Stimulated activated naive CD8-positive, alpha-beta T cell treated with anti-CD3 and anti-CD28 coated beads, Interleukin-15, amount 100 ng/mL, for 72 hours (primary cell): ENCODE measurements at places on chromosomes 13 and 19.
A peak's percentile ranks its signal among the peaks of the same experiment; 100 is the strongest.

DNA sequence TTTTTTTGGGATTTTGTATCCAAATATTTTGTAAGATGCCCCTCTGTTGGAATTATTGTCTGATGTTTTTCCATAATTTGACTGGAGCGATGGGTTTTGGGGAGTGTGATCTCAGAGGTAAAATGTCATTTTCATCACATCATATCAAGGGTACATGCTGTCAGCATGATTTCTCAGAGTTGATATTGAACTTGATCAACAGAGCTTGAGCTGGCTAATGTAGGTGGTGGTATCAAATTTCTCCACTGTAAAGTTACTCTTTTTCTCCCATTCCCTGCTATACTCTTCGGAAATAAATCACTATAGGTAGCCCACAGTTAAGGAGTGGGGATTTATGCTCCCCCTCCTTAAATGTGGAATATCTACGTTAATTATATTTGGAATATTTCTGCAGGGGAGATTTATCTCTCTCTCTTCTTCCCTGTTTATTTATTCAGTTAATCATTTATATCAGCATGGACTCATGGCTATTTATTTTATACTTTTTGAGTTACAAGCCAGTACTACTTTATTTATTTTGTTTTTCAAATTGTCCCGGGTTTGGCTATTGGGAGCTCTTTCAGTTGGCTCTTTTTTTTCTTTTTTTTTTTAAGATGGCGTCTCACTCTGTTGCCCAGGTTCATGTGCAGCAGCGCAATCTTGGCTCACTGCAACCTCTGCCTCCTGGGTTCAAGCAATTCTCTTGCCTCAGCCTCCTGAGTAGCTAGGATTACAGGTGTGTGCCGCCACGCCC, 8.8 kb downstream of the SETDB2 start:
- DNase-seq: no peak

GRCh38 chr19:5935473-5936291, 21.6 kb downstream of the CAPS start:
- DNase-seq: no peak

- no peak for DNase-seq
Measured at GRCh38 chr19:50975766-50976165, 6.4 kb upstream of the KLK6 start.

DNA sequence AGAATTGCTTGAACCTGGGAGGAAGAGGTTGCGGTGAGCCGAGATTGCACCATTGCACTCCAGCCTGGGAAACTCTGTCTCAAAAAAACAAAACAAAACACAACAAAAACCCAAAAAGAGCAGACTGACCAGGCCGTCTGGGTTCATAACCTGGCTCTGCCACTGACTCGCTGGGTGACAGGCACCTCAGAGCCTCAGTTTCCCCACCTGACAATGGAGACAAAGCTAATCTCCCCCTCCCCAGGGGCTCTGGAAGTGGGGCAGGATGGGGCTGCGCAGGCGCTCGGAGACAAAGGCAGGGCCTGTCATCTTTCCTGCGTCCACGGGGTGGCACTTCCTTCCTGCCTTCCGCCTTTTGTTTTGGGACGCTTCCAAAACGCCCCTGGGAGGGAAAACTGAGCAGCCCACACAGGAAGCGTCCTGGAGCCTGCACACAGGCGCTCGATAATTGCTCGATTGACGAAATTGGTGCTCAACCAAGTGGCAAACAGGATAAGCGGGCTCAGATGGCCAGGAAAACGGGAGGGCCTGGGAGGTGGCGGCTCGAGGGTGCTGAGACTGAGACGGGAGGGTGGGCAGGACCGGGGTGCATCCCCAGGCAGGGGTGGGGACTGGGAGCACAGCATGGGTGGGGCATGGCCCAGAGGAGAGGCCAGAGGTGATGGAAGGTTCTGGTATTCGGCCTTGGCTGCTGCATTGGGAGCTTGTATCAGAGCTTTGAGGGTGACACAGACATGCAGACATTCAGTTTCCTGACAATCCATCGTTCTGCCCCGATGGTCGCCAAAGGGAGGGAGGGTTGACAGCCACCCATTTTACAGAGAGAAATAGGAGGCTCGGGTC, 17.8 kb downstream of the SPC24 start:
- DNase-seq: peak; percentile 50

DNA sequence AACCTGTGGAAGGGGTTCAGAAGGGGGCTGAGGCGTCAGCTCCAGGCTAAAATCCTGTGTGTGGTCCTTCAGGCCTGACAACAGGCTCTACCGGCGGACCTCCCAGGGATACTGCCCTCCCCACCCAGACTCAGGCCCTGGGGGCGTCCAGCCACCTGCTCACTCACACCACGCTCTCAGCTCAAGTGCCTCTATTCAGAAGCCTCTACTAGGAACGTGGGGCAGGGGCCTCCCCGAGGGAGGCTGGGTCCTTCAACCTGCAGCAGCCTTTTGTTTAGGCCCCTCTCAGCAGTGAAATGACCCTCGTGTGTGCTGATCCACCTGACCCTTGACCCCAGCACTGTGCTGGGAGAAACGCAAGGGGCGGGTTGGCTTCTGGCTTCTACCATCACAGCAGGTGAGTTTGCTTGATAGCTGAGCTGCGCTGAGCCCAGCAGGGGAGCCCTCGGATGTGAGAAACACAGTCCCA, 10.6 kb downstream of the PLPP2 start:
- DNase-seq: no peak

- DNase-seq: no peak
Measured at GRCh38 chr13:100564444-100565223, 24.0 kb downstream of the GGACT start.
